ENCODE measurements at places on chromosomes 5 and 9. TPM values are rescaled to one million over a fixed set of nuclear protein-coding genes. Genes with fewer than 3 reads are reported as not detected.

The SHC3 gene
- total RNA-seq, result 4.4 TPM

The SYNPO gene
- 10.1 TPM for total RNA-seq

The TICAM2 gene
- total RNA-seq, result 2.4 TPM

The NXNL2 gene
- 2.4 TPM for total RNA-seq

The PCDHB8 gene
- total RNA-seq, result 3.4 TPM

The MARVELD2 gene
- total RNA-seq, result 4.1 TPM

The KCNN2 gene
- total RNA-seq, result 7.7 TPM

The C9 gene
- not detected for total RNA-seq

The CDX1 gene
- not detected for total RNA-seq

The CEL gene
- 0.77 TPM for total RNA-seq

The ABCA2 gene
- total RNA-seq, result 49.9 TPM

The PDLIM4 gene
- total RNA-seq, result 15.4 TPM

The ACTBL2 gene
- not detected for total RNA-seq

The ROR2 gene
- total RNA-seq, result 24.1 TPM

The FBXL7 gene
- total RNA-seq, result 19.1 TPM

The LVRN gene
- 2.0 TPM for total RNA-seq

The OTP gene
- not detected for total RNA-seq

The PDE8B gene
- total RNA-seq, result 5.7 TPM

The SPINK4 gene
- not detected for total RNA-seq

The LRRC8A gene
- total RNA-seq, result 36.3 TPM

The BASP1 gene
- 193 TPM for total RNA-seq

The GABRA6 gene
- total RNA-seq, result not detected

The ECSCR gene
- total RNA-seq, result 10.8 TPM

The BRINP1 gene
- total RNA-seq, result 15.3 TPM

The ROPN1L gene
- total RNA-seq, result 3.6 TPM

The RASGRF2 gene
- total RNA-seq, result 55.9 TPM

The DMRT3 gene
- 0.22 TPM for total RNA-seq

The GALNT12 gene
- total RNA-seq, result 6.2 TPM

The SCGB3A2 gene
- not detected for total RNA-seq

The SNCB gene
- 10.1 TPM for total RNA-seq

The SLC31A2 gene
- total RNA-seq, result 9.6 TPM

The CCL27 gene
- total RNA-seq, result not detected

The GCNT1 gene
- 15.8 TPM for total RNA-seq

The SAXO1 gene
- 0.05 TPM for total RNA-seq

The GRXCR2 gene
- total RNA-seq, result not detected

The VDAC1 gene
- total RNA-seq, result 159 TPM

The SV2C gene
- 3.1 TPM for total RNA-seq

The PCDHA10 gene
- total RNA-seq, result 4.6 TPM

The ACO1 gene
- total RNA-seq, result 27.5 TPM

The SUSD3 gene
- total RNA-seq, result 2.4 TPM

The B4GALT1 gene
- total RNA-seq, result 29.8 TPM

The MELK gene
- 9.2 TPM for total RNA-seq

The ELOVL7 gene
- 6.7 TPM for total RNA-seq

The PKD2L2 gene
- not detected for total RNA-seq

The SOX30 gene
- total RNA-seq, result 0.16 TPM

The ESM1 gene
- total RNA-seq, result 3.6 TPM

The TSSK1B gene
- total RNA-seq, result 0.38 TPM

The SLC6A7 gene
- 0.11 TPM for total RNA-seq

The GZMA gene
- 1.2 TPM for total RNA-seq

The CCL28 gene
- total RNA-seq, result 13.4 TPM

All from camera-type eye (tissue), 1 donor.